ENCODE measurements at places on chromosomes 11 and 22.

DNA sequence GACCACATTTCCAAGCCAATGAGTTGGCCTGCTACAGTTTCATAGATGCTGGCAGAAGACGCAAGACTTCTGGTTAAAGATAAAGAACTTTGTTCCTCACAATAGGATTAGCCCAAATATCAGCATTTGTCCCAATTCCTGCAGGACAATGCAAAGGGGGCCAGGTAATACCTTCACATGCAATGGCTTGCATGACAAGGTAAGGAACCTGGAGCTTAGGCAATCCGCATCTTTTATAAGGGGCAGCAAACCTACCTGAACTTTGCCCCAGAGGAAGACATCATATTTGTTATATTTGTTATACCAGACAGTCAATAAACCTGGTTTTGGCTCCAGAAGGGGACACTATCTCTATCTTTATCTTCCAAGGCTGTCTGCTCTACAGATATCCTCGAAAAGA, 5.3 kb downstream of the P2RY6 start:
- DNase-seq, result no peak

- no peak for DNase-seq
Measured at GRCh38 chr11:14073849-14074476, 111.4 kb downstream of the SPON1 start.

- no peak for DNase-seq
Measured at GRCh38 chr11:100810146-100810545, 123.1 kb downstream of the ARHGAP42 start.

- DNase-seq, result no peak
Measured at GRCh38 chr11:105937738-105938137, 84.3 kb downstream of the MSANTD4 start.

DNA sequence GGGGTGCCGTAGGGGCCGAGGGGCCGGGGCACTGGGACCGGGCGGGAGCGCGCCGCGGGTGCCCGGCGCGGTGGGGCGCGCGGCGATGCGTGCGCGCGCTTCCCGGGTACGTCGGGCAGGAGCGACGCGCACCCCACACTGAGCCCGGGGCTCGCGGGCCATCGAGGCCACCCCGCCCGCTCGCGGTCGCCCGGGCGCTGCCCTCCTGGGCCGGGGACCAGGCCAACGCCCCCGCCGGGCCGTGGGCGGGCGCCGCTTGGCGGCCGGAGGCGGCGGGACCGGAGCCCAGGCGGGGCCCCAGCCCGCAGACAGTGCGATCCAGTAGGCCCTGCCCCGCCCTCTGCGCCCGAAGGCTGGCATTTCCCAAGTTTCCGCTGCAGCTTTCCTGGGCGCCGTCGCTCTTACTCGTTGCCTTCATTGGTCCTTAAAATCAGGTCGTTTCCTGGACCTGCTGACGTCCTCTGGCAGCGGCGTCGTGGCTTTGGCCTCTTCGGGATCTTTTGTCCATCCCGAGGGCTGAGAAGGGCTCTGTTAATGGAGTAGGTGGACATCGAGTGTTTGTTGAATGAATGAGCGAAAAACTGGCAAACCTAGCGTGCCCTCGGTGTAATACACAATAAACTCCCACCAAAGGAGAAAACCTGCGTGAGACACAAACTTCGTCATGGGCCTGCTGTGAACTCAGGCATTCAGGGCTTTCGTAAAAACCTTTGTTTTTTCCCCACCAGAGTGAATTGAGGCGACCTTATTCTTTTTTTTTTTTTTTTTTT, 638 bp downstream of the PARVA start:
- no peak for DNase-seq
